Fibroblast of the aortic adventitia (primary cell): ENCODE measurements at places on chromosomes 6 and 20.
A peak's percentile ranks its signal among the peaks of the same experiment; 100 is the strongest.

DNA sequence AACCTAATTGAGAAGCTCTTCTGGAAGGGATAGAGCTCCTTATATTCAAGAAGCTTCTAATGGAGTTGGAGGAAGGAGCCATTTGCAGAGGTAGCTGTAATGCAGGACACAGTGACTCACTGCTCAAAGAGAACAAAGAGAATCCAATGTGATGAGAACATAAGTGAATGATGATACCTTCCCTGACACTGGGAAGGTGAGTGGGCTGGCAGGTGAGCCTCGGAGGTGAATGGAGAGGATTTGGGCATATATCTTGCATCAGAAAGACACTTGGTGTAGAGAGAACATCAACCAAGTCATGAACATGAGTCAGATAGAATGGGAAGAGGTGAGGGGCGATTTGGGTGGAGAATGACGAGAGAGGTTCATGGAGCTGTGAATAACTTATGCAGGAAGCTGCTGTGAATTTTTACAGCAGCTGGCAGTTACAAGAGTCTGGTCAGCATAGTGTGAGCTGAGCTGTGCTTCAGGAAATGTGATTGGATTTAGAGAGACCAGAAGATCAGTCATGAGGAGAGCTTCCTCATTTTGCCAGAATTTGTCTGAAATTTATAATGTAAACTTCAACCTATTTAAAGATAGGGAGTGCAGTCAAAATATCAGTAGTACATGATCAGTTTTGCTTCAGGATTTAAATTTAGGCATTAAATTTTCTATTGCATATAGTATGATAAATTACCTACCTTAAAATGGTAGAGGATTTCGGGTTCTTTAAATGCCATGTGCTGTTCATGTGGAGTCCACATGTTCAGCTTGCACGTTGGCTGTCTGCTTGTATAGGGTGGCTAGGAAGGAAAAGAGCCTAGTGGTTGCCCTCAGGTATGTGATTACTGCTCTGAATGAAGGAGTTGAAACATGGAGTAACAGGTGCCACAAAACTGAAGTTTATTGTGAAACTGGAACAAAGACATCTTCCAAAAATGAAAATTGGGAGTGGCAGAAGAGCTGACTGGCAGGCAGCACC, 59.2 kb upstream of the KIF25 start:
- DNase-seq, result no peak

- DNase-seq, result peak; percentile 24
Observed at GRCh38 chr6:55040102-55040848, 134.0 kb upstream of the HCRTR2 start.

- no peak for DNase-seq
Observed at GRCh38 chr6:6461138-6461537, 127.4 kb upstream of the LY86 start.

GRCh38 chr6:33908025-33908424, 104.2 kb upstream of the MLN start:
- no peak for DNase-seq

GRCh38 chr20:48178633-48179032, 393.4 kb upstream of the SULF2 start:
- DNase-seq, result no peak

GRCh38 chr6:68194846-68195478, 440.1 kb upstream of the ADGRB3 start:
- no peak for DNase-seq

- no peak for DNase-seq
Observed at GRCh38 chr20:8310618-8311017, 178.6 kb downstream of the PLCB1 start.

DNA sequence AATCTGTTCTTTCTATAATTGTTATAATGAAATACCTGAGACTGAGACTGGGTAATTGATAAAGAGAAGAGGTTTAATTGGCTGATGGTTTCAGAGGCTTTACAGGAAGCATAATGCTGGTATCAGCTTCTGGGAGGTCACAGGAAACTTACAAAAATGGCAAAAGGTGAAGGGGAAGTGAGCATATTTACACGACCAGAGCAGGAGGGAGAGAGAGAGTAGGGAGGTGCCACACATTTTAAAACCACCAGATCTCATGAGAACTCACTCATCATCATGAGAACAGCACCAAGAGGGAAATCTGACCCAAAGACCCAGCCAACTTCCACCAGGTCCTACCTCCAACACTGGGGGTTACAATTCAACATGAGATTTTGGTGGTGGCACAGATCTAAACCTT, 2.6 kb upstream of the SIRPB1 start:
- no peak for DNase-seq

GRCh38 chr20:19603376-19603750, 154.7 kb upstream of the RIN2 start:
- DNase-seq, result no peak

DNA sequence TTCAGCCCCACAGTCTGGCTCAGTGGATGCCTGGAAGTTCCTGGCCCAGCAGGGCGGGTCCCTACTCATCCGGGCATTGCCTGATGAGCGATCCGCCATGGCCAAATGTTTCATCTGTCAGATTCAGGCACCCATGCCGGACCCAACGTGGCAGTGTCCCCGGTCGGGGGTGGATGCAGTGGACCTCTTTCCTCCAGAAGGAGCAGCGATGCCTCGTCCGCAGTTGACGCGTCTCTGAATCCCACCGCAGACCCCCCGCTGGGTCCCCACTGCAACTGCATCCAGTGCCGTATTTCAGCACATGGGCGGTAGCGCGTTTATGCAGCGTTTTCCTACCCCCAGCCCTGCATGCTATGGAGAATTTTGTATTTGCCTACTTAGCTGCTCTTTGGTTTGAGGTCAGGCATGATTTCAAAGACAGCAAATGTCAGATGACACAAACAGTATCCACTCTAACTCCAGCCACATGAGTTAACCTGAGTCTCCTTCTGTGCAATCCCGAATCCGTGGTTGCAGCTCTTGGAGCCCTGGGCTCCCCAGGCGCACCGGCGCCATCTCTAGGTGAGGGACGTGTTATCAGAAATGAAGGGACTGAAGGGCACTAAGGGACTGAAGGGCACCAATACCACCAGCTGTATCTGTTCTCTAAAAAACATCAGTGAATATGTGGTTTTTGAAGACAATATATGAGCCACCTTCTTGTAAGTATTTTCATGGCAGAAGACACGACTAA, 72.6 kb upstream of the THBS2 start:
- peak; percentile 48 for DNase-seq

DNA sequence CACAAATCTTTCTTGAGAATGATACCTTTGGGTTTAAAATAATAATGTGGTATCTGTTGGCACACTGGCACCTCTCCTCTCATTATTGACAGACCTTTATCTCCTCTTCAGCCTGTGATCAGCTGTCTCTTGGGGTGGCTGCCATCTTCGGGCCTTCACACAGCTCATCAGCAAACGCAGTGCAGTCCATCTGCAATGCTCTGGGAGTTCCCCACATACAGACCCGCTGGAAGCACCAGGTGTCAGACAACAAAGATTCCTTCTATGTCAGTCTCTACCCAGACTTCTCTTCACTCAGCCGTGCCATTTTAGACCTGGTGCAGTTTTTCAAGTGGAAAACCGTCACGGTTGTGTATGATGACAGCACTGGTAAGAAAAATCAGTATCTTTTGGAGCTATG, 232.8 kb downstream of the GRIK2 start:
- DNase-seq, result no peak

DNA sequence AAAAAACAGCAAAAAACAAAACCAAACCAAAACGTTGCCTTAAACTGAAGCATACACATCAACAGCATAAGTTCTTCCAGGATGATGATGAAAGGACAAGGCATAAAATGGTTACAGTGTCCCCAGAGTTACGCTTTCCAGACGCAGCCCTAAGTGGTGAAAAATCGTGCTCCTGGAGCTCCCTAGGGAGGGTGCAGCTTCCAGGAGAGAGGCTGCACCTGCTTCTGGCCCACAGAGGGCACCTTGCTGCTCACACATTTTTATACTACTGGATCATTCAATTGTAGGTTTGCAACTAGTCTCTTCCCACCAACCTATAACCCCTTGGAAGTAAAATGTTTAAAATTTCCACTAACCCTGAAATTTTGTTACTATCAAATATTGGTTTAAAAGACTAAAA, 115.0 kb downstream of the PRKN start:
- DNase-seq, result no peak

- no peak for DNase-seq
Observed at GRCh38 chr6:168650671-168651111, 209.7 kb downstream of the SMOC2 start.
